Astrocyte of the spinal cord (primary cell): ENCODE measurements at places on chromosomes 4 and X.

DNA sequence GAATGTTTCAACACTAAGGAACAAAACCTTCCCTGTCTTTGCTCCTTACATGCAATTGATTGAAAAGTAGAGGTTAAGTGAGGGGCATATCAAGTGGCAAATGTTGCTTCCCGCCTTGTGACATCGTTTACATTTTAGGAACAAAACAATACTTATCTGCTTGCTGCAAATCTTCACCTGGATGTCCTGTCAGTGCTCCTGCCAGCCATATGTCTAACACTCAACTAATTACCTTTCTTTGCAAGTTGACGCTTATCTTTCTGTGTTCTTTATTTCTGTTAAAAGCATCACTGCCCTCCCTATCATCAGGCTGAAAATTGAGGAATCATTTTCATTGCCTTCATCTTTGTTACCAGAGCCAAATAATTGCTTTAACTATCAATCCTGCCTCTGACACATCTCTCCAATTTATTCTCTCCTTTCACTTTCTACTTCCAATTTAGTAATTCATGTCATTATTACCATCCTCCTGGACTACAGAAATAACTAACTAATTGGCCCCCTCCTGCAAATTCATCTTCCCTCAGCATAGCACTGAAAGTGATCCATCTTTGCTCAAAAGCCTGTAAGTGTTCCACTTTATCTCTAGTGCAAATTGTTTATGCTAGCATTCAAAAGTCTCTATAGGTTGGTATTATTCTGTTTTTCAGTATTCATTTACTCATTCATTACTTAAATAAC, 298.7 kb upstream of the ATOH1 start:
- DNase-seq = no peak

- no peak for DNase-seq
Measured at GRCh38 chr4:125011646-125012045, 299.1 kb upstream of the ANKRD50 start.

DNA sequence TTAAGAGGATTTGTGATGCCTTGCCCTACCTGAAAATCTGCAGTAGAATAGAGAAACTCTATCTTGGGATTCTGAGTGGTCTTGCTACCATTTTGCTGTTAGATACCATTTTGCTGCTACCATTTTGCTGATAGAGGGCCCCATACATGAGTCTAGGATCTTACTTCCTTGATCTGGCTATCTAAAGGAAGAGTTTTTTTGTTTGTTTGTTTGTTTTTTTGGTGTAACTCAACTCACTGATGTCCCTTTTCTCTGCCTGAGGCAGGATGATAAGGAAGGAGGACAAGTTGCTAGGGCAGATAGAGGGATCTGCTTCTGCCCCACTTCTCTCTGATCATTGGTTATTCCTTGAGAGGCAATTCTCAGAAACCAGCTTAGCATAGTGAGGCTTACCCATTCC, 31.0 kb downstream of the XK start:
- DNase-seq = no peak

DNA sequence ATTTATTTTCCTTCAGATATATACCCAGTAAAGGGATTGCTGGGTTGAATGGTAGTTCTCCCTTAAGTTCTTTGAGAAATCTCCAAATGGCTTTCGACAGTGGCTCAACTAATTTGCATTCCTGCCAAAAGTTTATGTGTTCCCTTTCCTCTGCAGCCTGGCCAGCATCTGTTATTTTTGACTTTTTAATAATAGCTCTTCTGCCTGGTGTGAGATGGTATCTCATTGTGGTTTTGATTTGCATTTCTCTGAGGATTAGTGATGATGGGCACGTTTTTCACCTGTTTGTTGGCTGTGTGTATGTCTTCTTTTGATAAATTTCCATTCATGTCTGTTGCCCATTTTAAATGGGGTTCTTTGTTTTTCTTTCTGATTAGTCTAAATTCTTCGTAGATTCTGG, 375.2 kb downstream of the UBE2NL start:
- DNase-seq = no peak

GRCh38 chrX:74535086-74535407, 79.4 kb downstream of the RLIM start:
- no peak for DNase-seq

DNA sequence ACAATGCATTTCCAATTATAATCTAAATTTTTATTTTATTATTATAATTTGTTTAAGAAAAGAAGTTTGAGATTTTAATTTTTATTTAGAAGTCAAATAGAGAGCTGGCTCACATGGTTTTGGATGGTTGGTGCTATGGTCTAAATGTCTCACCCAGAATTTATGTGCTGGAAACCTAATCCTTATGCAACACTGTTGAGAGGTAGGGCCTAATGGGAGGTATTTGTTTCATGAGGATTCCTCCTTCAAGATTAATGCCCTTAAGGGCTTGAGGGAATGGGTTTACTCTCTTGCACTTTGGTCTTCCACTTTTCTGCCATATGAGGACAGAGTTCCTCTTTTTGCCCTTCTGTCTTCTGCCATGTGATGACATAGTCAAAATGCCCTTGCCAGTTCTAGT, 960.5 kb upstream of the IGFBP7 start:
- DNase-seq = no peak

DNA sequence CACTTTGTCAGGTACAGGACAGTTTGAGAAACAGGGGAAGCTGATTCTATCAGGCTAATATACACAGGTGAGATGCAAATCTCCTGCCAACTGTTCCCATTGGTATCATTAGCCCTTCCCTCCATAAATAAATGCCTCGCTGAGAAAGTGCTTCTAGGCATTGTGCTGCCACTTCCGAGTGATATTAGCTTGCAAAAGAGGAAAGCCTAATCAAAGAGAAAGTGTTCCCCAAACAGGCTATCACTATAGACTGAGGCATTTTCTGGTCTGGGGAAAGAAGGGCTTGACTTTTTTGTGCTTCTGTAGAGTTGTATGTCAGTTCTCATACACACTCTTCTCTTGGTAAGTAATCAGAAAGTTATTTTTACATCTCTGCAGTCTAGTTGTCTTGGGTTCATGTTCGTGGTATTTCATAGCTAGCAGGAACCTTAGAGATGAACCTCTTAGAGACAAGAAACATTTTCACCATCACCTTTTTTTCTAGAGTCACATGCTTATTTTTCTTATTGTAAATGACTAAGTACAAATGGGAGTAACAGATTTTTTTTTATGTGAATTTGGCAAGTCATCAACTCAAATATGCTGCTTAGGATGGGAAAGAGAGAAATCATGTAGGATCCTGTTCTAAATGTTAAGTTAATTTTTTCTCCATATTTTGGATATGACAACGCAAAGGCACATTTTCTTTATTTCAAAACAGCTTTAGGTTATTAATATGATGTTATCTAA, 1009.8 kb downstream of the ADGRL3 start:
- DNase-seq = no peak
